ENCODE measurements at places on chromosomes 5 and 9.

DNA sequence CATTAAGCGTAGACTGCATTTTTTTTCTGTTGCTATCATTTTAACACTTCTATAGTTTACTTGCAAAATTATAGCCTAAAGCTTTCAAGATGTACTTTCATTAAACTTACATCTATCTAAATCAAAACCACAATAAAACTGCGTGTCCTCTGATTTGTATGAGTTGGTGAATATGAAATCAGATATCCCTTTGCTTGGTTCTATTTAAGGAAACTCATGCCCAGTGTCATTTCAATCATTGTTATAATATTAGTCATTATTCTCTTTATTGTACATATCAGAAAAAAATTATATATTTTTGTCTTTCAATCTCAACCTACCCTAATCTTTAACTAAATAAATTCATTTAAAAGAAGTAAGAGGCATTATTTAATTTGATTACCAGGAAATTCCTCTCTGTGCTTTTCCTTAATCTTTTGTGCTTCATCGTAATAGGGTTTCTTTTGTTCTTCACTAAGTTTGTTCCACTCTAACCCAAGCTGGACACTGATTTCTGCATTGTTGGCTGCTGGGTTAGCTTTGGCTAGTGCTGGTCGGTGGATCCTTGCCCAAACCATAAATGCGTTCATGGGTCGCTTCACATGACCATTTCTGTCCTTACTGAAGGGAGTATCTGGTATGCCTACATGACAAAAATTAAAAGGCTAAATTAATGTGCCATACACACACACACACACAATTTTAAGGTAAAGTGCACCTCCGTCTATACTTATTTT, 3.8 kb downstream of the SOX30 start:
- DNase-seq = no peak

- DNase-seq = no peak
Observed at GRCh38 chr9:71706176-71706575, 62.1 kb downstream of the CEMIP2 start.

- peak; percentile 47 for DNase-seq
Observed at GRCh38 chr9:131366761-131367401, 27.0 kb upstream of the PRRC2B start.

- no peak for DNase-seq
Observed at GRCh38 chr5:135266975-135267374, 132.1 kb downstream of the MACROH2A1 start.

DNA sequence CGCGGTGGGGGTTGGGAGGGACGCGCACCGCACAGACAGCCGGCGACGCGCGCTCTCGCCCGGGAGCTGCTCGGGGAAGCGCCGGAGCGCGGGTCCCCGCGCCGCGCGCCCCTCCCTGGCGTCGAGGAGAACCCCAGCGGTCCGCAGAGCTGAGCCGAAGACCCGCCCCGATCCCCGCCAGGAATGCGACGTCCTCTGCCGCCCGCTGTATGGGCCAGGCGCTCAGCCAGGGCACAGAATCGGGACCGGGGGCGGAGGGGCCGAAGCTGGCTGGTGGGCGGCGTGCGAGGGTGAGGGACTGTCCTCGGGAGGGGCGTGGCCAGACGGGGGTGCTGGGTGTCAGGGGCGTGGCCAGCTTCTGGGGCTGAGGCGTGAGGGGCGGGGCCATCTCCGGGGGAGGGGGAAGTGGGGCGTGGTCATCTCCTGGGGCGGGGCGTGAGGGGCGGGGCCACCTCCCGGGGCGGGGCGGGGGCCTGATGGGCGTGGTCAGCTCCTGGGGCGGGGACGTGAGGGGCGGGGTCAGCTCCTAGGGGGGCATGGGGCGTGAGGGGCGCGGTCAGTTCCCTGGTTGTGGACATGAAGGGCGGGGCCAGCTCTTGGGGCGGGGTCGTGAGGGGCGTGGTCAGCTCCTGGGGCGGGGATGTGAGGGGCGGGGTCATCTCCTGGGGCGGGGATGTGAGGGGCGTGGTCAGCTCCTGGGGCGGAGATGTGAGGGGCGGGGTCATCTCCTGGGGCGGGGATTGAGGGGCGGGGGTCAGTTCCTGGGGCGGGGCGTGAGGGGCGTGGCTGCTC, 965 bp downstream of the PTGDS start:
- no peak for DNase-seq

DNA sequence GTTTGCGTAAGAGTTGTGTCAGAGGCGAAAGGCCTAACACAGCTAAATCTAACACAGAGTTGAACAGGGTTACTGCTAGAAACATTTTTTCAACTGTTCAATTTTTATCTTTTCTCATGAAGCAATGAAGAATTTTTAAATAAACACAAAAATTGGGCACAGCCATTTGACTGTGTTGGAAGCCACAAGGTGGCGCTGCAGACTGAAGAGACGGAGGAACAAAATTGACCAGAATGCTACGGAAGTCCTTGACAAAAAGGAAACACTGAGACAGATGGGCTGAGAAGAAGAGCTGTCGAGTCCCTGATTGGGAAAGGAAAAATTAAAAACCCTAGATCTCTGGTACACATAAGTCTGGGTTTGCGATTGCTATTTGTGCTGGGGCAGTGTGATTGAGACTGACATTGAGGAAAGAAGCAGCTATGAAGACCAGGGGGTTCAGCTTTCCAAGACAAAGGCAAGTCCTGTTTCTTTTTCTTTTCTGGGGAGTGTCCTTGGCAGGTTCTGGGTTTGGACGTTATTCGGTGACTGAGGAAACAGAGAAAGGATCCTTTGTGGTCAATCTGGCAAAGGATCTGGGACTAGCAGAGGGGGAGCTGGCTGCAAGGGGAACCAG, at the start of gene PCDHB9:
PCDHB9 (plus strand) TSS at position 265 of the 616 bp plus-strand sequence; CDS start at position 423, 158 bp downstream.
- DNase-seq = peak; percentile 75
